ENCODE measurements at places on chromosomes 6 and 20.

DNA sequence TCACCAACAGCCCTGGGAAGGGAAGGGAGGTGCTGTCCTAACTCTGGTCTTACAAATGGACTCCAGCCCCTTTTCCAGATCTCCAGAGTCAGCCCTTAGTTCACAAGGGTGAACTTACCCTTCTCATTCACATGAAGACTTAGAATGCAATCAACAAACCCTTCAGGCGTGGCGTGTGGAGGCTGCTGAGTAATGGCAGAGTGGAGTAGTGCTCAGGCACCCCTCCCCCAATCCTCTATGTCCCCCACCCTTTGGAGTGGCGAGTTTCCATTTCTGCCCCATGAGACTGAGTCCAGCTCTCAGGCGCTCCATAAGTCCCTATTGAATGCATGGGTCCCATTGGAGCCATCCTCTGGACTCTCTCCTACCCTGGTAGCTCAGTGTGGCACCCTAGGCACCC, 3.3 kb downstream of the SNAI1 start:
- no peak for DNase-seq

- no peak for DNase-seq
Measured at GRCh38 chr6:34152042-34152524, 6.2 kb upstream of the GRM4 start.

GRCh38 chr20:49696594-49696993, 17.1 kb downstream of the B4GALT5 start:
- DNase-seq: no peak

DNA sequence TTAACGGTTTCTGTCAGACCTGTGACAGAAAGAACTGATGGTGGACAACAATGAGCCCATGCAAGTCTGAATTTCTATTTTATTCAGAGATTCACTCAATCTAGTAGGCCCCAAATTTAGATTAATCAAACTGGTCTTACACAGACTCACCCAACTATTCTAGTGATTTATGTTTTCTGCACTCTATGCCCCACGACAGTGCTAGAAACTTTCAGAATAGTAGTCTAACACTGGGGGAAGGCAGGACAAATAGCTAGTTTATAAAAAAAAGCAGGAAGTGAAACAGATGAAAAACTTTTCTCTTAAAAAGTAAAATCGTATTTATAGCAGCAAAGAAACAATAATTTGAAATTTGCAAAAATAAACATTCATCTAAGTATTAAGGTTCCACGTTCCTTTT, 5.0 kb downstream of the TCP11 start:
- no peak for DNase-seq

DNA sequence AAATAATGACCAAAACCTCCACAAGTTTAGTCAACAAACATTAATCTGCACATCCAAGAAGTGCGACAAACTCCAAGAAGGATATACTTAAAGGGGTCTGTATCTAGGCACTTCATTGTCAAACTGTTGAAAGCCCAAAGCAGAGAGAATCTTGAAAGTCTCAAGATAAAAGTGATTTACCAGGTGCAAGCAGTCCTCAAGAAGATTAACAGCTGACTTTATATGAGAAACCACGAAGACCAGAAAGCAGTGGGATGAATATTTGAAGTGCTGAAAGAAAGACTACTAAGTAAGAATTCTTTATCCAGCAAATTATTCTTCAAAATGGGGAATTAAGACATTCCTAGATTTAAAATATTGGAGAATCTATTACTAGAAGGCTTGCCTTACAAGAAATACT, 58.4 kb upstream of the BLCAP start:
- DNase-seq: no peak

- peak; percentile 79 for DNase-seq
Measured at GRCh38 chr6:6775074-6775473, 186.6 kb downstream of the LY86 start.

DNA sequence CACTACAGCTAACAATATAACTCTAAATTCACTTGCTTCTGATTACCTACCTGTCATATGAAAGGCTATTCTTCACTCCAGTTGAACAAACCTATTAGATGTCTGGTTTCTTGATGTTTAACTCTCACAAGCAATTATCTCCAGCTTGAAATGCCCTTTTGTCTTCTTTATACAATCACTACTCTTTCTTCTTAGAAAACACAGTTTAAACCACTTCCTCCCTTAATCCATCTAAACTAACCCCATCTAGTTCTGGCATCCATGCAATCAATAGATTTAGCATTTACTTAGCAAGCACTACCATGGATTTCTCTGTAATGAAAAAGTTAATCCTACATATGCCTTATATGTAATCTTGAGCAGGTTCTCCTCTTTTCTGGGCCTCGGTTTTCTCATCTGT, 127.3 kb downstream of the ATXN1 start:
- no peak for DNase-seq

DNA sequence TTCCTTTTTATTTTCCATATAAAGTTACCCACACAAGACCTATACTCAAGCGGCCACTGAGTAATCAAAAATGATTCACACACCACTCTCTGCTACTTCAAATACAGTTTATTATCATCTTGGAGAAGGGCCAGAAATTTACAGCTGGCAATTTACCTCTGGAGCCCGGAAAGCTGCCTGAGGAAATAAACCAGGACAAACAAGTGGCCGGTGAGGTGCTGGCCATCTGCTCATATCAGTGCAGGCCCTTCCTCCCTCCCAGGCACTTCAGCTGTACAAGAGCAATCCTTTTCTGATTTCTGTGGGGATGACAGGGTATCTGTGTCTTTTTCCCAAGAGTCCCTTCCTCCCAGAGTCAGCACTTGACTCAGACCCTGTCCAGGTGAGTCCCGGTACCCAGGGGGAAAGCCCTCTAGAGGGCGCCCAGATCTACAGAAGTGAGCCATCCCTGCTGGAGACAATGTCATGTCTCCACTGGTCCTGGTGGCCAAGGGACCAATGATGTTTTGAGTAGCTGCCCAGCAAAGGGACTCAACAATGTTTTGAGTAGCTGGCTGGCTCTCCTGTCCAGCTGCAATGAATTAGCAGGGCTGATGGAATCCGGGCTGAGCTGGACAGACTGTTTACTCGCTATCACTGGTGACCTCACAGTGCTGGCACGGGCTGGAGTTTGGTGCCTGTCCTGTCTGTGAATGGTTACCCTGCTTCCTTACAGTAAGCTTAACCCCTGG, 23.6 kb downstream of the LRP11 start:
- DNase-seq: peak; percentile 93

DNA sequence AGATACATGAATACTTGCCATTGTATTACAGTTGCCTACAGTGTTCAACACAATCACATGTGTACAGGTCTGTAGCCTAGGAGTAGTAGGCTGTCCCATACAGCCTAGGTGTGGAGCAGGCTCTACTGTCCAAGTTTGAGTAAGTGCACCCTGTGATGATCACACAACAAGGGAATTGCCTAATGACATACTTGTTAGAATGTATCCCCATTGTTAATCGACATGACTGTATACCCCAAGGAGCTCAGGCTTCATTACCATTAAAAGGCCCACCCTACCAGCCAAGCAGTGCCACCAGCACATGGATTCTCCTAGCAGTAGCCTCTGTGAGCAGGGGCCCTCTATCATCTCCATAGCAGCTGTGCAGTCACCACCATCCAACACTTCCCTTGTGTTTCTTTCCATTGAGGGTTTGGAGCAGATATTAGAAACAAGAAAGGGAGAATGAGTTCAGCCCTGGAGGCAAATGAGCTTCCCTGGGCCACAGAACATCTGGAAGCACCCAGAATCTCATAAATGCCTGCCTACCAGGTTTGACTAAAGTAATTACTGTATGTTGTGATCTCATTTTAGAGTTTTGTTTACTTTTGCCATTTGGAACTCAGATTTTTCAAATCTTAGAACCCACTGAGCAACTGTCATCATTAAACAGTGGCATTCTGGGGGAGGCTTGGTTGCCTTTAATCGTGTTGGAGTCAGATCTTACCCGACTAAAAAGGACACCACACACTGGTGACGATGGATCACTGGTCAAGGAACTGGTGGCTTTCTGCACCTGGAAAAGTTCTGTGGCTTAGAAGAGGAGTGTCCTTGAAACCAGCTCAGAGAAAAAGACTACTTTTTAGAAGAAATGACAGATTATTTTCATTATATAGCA, 104.9 kb downstream of the TULP4 start:
- DNase-seq: no peak

DNA sequence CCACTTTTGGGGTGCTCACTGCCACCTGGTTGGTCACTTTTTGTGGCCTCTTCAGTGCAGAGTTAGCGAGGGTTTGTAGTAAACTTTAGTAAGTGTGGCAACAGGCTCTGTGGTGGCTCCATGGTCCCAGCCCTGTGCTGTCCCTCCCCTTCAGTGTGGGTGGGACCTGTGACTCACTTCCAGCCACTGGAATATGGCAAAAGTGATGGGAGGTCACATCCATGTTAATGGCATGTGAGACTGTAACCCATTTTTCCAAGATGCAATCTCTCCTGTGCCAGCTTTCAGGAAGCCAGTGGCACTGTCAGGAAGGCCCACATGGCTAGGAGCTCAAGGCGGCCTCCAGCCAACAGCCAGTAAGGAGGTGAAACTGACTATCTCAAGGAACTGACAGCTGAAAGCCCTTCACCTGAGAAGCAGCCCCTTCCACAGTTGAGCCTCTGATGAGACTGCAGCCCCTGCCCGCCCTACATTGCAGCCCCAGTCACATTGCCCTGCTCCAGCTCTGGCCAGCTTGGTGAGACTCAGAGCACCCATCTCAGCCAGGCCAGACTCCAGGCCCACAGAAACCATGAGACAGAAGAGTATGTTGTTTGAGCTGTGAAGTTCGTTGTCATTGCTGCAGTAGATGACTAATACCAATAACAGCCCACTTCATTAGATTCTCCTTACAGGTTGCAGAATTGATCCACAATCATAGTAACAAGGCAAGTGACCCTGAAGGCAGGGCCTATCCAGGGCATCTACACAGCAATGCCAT, 13.1 kb upstream of the CST7 start:
- no peak for DNase-seq

GRCh38 chr6:157272866-157273755, 50.2 kb downstream of the TMEM242 start:
- peak; percentile 19 for DNase-seq

DNA sequence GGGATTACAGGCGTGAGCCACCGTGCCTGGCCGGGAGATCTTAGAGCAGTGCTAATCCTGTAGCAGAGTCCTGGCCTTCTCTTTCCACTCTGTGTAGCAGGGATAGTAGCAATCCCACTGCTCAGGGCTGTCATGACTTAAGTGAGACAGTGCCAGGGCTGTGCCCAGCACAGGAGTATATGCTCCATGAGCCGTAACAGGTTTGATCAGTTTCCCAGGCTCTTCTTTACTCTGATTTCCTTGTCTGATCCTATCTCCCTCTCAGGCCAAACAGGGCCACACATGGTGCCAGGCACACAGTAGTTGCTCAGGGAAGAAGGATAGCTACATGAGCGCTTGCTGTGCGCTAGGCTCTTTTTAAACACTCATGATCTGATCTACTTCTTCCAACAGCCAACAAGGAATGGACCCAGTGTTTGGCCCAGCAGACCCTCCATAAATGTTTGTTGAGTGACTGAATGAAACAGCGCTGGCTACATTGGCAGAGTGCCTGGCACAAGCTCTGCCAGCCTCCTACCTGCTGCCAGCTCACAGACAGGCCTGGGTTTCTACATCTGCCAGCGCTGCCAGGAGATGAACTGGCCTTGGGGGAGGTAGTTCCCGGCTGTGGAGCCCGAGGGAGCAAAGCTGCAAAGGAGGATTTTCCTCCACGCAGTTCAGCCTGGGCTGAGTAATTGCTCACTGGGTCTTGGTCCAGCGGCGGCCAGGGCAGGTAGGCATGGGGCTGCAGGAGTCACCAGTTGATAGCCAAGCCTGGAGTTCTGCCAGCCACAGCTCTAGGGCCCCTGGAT, 36.9 kb downstream of the SNAI1 start:
- no peak for DNase-seq

- DNase-seq: no peak
Measured at GRCh38 chr6:159031846-159032245, 12.9 kb downstream of the TAGAP start.

DNA sequence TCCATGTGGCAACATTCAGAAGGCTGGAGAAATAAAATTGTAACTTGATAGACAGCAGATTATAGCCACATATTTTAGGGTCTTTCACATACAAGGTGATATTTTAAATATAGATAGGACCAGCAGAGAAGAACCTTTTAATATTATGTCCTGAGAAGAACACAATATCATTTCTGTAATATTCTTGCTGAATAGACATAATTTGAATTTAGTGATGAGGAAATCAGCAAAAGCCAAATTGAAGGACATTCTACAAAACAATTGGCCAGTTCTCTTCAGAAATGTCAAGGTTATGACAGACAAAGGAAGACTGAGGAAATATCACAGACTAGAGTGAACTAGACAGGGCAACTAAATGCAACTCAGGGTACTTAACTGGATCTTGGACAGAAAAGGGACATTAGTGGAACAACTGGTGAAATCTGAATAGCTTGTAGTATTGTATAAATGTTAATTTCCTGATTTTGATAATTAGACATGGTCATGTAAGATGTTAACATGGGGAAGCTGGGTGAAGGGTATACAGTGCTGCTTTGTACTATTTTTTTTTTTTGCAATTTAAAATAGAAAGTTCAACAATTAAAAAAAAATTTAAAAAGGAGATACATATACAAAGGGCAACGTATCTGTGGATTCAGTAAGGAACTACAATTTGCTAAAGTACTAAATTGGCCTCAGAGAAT, 134.5 kb upstream of the SIM1 start:
- DNase-seq: no peak

- no peak for DNase-seq
Measured at GRCh38 chr20:33438481-33438880, 5.1 kb downstream of the SNTA1 start.

Data from NCI-H1105 (cell line).